Brain microvascular endothelial cell (primary cell): ENCODE measurements at places on chromosomes 6 and 20.

DNA sequence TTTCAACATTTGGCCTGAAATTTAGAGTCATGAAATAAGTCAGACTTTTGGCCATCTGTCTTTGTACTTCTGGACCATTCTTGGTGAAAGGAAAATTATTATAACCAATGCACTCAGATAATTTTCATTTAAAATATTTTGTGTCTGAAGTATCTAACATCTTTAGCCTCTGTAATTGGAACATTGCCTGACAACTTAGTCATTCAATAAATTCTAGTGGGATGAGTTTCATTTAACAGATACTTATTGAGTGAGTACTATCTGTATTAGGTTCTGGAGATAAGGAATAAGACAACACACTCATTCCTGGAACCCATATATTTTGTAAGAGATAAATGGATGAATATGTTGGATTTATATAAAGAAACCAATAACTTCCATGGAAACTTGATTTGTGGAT, 536.0 kb downstream of the BCKDHB start:
- no peak for DNase-seq

DNA sequence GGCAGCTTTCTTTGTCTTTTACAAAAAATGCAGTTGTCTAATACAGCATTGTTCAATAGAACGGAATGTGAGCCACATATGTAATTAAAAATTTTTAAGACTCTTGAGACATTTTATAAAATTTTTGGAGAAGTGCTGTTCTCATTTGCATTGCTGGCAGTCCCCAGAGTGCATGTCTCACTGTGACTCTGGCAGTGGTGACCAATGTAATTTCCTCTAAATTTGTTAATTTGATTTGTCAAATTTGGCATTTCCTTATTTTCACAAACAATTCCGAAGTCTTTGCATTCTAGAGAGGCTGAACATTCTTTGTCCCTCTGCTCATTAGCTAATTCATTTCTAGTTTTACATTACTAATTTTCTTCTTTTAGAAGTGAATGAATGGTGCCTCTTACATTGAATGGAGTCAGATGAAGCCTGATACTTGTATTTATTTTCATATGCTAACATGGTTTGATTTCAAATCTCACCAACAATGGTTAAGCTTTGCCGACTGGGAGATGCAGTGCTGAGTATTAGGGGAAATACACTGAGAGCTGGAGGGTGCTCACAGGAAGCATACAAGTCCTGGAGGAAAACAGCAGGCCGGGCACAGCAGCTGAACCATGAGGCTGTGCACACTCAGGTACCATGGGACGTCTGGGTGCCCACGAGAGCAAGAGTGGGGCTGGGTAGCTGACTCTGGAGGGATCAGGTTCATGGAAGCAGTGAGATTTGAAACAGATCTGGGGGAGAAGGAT, 68.5 kb upstream of the ARMC2 start:
- no peak for DNase-seq

DNA sequence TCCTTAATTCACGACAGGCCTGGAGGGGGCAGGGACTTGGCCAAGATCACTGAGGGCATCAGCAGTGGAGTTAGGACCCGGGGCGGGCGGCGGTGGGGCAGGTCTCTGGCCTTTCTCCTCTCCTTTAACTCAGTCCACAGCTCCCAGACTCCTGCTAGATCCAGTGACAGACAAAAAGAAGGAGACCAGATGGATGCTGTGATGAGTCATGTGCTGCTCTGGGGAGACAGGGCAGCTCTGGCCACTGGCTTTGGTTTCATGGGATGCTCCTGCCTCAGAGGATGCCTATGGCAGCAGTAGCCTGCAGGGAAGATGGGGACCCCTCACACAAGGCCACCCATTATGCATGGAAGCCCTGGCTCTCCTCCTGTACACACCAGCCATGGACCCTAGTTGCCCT, 20.5 kb downstream of the EPB41L1 start:
- peak; percentile 9 for DNase-seq

DNA sequence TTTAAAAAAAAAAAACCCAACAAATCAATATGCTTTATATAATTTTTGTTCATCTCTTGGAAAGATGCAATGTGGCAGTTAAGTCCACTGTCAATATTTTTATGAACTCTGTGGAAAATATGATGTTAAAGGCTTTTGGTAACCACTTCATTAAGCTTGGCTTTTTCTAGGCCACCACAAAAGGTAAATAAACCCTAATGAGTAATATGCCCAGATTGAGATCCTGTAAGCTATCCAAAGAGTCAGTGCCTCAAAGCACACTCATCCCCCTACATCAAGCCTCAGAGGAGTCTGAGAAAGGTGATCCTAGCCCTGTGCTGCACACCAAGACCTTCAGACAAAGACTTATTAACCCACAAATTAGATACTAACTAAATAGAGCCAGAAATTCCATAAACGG, 121.1 kb downstream of the CDC5L start:
- no peak for DNase-seq
